ENCODE measurements at places on chromosomes 6 and 20. TPM values are rescaled to one million over a fixed set of nuclear protein-coding genes. Genes with fewer than 3 reads are reported as not detected.

The PDYN gene
- not detected for total RNA-seq

The KHDC1 gene
- 4.0 TPM for total RNA-seq

The PSMB8 gene
- 17.4 TPM for total RNA-seq

The ADGB gene
- total RNA-seq, result not detected

GRCh38 chr6:31247813-31248212, 24.1 kb downstream of the HLA-C start:
- no peak for DNase-seq

- no peak for DNase-seq
These were observed 504.4 kb upstream of the NOX3 start for GRCh38 chr6:155959898-155960495.

All from chondrocyte (in vitro differentiated cells).